ENCODE measurements at places on chromosomes 3 and 15.

GRCh38 chr3:107855710-107856109 is 235.1 kb downstream of the CD47 start:
- no peak for DNase-seq

GRCh38 chr3:177673112-177673914 is 476.0 kb upstream of the TBL1XR1 start:
- no peak for DNase-seq

DNA sequence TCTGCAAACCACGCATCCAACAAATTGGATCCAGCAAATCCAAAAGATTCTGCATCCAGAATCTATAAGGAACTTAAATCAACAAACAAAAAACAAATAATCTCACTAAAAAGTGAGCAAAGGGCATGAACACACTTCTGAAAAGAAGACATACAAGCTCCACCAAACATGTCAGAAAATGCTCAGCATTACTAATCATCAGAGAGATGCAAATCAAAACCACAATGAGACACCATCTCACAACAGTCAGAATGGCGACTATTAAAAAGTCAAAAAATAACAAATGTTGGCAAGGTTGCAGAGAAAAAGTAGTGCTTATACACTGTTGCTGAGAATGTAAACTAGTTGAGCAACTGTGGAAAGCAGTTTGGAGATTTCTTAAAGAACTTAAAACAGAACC is 21.6 kb upstream of the SLC25A36 start:
- no peak for DNase-seq

DNA sequence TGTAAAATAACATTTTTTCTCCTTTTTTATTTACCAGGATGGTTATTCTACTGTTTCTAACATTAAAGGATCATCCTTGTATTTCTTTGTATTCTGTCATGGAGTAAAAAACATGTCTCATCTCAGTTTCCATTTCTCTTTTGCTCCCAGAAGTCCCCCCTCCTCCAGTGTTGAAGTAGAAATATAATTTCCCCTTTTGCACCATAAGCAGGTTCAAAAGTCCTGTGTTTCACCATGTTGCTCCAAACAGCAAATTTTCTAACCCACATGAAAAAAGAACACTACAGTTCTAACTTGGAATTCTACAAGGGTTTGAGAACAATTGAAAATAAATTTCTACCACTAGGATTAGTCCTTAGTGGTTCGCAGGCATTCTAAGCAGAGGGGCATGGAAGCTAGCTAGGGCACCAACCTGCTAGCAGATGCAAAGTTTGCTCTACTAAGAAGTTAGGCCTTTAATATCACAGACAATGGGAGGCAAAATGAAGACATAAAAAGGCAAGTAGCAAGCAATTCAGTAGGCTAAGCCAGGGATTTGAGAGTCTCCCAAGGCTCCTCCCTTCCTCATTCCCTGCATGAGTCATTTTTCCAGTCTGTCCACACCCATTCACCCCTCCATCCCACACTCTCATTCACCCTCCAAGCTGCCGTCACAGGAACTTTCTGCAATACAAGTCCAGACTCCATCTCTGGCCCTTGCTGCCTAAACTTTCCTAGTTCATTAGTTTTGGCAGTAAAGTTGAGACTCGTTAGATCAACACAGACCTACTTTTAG is 2.3 kb upstream of the MBNL1 start:
- DNase-seq, result no peak

- DNase-seq, result no peak
Observed at GRCh38 chr15:31163769-31164572, 62.4 kb upstream of the TRPM1 start.

DNA sequence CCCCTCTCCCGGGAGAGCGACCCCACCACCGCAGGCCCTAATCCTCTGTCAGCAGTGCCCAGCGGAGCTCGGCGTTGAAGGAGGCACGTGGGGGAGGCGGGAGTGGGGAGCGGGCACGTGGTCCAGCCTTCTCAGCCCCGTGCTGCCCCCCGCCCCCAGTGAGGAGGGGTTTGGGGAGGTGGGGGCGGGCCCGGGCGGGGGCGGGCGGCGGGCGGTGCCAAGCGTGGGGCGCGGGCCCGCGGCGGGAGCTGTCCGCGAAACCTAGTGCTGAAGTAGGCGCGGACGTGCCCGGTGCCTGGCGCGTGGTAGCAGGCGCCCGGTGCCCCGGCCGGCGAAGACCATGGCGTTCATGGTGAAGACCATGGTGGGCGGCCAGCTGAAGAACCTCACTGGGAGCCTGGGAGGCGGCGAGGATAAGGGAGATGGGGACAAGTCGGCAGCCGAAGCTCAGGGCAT is at the start of gene CPLX3:
Gene CPLX3 (plus strand): TSS at position 264 of the 456 bp plus-strand sequence. CDS start 77 bp downstream, at position 341.
- peak; percentile 23 for DNase-seq

- DNase-seq, result no peak
Observed at GRCh38 chr3:148741219-148741618, 43.5 kb downstream of the AGTR1 start.

DNA sequence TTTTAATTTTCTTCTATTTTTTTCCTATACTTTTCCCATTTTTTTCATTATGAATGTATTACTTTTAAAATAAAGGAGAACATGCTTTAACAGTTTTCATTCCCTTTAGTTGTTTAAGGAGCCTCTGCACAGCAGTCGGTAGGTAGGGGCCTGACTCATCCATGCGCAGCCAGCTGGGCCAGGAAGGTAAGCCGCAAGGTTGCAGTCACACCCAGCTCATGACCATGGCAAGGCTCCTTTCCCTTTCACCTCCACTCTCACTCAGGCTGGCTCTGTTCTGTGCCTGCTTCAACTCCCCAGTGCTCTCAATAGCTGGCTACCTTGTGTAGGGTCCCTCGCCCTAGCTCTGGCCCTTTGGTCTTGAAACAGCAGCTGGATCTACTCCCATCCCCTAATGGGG is 17.4 kb upstream of the ANKRD34C start:
- no peak for DNase-seq

DNA sequence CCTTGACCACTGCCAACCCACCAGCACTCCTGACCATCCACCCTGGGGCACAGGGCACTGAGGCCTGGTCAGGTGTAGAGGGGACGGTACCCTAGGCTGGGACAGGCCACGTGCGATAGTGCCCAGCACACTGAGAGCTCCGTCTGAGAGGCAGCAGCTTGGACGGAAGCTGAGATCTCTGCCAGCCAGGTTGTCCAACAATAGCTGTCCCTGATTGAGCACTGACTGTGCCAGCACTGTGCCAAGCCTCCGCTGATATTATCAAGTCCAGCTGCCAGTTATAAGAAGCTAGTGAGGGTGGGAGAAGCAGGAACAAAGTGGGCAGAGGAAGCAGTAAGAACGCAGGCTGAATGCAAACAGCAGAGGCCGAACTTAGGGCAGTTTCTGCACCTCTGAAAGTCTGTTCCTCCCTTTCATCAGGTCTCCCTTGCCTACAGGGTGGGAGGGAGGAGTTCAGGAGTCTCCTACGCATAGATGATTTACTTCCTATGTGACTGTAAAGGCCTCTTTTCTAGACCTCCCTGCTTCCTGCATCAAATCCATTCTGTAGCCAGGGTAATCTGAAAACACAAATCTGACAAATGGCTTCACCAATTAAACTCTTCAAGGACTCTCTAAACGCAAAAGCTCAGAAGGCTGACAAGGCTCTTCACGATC is 29.7 kb downstream of the MRPS11 start:
- no peak for DNase-seq

DNA sequence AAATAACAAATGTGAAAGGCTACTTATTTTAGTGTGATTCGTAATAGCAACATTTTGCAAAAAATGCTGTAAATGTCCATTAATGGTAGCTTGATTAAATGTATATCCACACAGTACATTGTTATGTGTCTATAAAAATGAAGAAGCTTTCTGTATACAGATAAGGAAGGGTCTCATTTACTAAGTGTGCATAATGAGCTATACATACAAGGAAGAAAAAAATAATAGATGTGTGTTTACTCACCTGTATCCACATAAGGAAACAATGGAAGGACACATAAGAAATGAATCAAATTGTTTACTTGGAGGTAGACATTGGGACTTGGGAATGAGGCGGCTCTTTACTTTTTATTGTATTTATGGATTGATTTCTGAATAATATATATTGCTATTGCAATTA is 34.9 kb downstream of the MED12L start:
- DNase-seq, result no peak

- no peak for DNase-seq
Observed at GRCh38 chr3:98655666-98656065, 62.3 kb upstream of the CPOX start.

All from activated CD4-positive, alpha-beta T cell treated with anti-CD3 and anti-CD28 coated beads, Interleukin-2, amount 50 U/mL, for 4 hours (primary cell).